ENCODE measurements at places on chromosomes 16 and 17. TPM values are rescaled to one million over a fixed set of nuclear protein-coding genes. Genes with fewer than 3 reads are reported as not detected.

The GRAP gene
- total RNA-seq = 3.1 TPM

The PRRT2 gene
- 6.8 TPM for total RNA-seq

The VPS25 gene
- total RNA-seq = 66.5 TPM

The NPIPB4 gene
- total RNA-seq = 49.5 TPM

The YPEL2 gene
- 16.7 TPM for total RNA-seq

The C16orf92 gene
- not detected for total RNA-seq

The OTOP2 gene
- not detected for total RNA-seq

The CCL17 gene
- 2.6 TPM for total RNA-seq

The GCGR gene
- total RNA-seq = 0.52 TPM

The ADAM11 gene
- 1.1 TPM for total RNA-seq

The HOXB1 gene
- total RNA-seq = not detected

The SALL1 gene
- 0.08 TPM for total RNA-seq

The SLC35G6 gene
- not detected for total RNA-seq

The TXNL4B gene
- total RNA-seq = 19.9 TPM

The NME3 gene
- total RNA-seq = 115 TPM

The NPIPA8 gene
- total RNA-seq = 20.2 TPM

The TBC1D3L gene
- 27.6 TPM for total RNA-seq

The HBZ gene
- not detected for total RNA-seq

The KCNH4 gene
- not detected for total RNA-seq

The TRIM72 gene
- not detected for total RNA-seq

The TBC1D3K gene
- not detected for total RNA-seq

The ESRP2 gene
- 133 TPM for total RNA-seq

The IGSF6 gene
- total RNA-seq = 4.3 TPM

The MPV17L gene
- total RNA-seq = 3.9 TPM

The TEX14 gene
- 0.32 TPM for total RNA-seq

The ZNF287 gene
- 4.9 TPM for total RNA-seq

The PTX4 gene
- not detected for total RNA-seq

The NUPR1 gene
- total RNA-seq = 35.5 TPM

The PPP1R27 gene
- total RNA-seq = not detected

The ODAD4 gene
- total RNA-seq = 1.3 TPM

The KCNG4 gene
- not detected for total RNA-seq

The DCXR gene
- total RNA-seq = 191 TPM

The KRTAP9-2 gene
- total RNA-seq = 60.8 TPM

The SLFN14 gene
- total RNA-seq = not detected

The NOL3 gene
- total RNA-seq = 116 TPM

The MT1M gene
- 18.2 TPM for total RNA-seq

The OR1A1 gene
- 0.21 TPM for total RNA-seq

The TEX19 gene
- not detected for total RNA-seq

Measured in suprapubic skin (tissue), 4 donors.